Amygdala (tissue), 56 donors: ENCODE measurements at places on chromosomes 13 and 19.

DNA sequence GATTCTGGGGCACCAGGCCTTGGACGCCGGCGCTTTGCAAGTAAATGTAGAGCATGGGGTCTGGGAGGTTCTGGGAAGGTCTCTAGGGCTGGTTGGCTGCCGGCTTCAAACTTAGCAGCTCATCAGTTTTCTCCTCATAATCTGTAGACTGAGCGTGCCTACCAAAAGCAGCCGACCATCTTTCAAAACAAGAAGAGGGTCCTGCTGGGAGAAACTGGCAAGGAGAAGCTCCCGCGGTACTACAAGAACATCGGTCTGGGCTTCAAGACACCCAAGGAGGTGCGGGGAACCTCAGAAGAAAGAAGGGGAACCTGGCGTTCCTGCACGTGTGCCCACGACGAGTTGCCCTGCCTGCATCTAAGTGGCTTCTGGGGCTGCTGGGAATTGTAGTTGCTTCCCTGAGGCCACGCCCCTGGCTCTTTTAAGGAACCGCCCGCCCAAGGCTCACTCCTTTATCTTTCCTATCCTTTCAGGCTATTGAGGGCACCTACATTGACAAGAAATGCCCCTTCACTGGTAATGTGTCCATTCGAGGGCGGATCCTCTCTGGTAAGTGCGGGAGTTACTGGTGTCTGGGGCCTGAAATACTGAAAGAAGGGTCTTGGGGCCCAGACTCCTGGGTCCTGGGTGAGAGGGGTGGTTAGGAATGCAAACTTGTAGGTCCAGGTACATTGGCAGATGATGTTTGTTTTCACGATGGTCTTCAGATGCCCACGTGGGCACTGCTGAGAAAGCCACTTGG is 984 bp downstream of the RPS11 start:
- DNase-seq, result no peak

DNA sequence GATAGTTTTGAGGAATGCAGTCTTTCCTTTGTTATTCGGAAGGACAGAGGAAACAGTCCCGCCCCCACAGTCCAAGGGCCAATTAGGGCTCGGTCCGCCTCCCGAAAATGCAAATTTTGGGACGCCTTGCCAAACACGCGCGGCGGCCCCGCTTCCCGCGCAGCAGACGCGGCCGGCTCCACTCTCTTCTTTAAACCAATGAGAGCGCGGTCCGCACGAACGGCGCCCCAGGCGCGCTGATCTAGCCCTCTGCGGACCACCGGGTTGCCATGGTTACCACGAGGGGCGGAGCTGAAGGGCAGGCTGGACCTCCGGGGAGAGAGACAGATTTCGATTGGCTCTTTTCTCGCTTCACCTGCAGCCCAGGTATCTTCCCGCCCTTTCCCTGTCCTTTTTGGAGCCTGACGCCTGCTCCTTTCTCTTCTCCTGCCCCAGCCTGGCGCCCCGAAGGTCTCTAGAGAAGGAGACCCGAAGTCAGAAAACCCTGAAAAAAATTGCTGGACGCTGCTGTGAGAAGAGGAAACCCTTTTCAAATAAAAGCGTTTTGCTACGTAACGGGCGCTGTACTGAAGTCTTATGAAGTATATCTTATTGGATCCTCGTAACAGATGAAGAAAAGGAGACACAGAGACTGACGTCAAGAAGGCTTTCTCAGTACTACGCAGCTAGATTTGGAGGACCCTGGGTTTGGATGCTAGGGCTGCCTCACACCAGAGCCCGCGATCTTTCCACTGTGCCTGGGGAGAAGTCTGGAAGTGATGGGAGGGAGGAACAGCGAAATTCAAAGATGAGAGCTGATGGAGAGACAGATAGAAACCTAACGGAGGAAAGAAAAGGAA is 2.0 kb downstream of the PTH2 start:
- DNase-seq, result no peak

DNA sequence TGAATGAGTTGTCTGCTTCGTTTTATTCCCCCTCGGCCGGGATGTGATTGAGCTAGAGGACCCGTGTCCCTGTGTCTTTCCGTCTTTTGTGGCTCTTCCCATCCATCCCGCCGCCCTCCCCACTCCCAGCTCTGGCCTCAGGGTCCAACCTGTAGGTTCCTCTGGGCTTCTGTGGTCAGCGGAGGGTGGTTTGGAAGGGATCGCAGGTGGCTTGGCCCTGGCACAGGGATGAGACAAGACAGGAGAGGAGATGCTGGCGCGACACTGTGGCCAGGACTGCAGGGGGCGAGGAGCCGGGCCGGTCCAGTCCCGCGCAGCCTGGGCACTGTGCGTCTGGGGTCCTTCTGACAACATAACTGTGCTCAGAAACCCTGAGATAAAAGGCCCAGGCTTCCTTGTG is 2.0 kb downstream of the EVI5L start:
- no peak for DNase-seq

- no peak for DNase-seq
Measured at GRCh38 chr19:39843919-39844793, 2.0 kb downstream of the FBL start.

- DNase-seq, result no peak
Measured at GRCh38 chr13:50410921-50411746, 395.9 kb downstream of the KCNRG start.
